ENCODE measurements at places on chromosomes 16 and 17.

DNA sequence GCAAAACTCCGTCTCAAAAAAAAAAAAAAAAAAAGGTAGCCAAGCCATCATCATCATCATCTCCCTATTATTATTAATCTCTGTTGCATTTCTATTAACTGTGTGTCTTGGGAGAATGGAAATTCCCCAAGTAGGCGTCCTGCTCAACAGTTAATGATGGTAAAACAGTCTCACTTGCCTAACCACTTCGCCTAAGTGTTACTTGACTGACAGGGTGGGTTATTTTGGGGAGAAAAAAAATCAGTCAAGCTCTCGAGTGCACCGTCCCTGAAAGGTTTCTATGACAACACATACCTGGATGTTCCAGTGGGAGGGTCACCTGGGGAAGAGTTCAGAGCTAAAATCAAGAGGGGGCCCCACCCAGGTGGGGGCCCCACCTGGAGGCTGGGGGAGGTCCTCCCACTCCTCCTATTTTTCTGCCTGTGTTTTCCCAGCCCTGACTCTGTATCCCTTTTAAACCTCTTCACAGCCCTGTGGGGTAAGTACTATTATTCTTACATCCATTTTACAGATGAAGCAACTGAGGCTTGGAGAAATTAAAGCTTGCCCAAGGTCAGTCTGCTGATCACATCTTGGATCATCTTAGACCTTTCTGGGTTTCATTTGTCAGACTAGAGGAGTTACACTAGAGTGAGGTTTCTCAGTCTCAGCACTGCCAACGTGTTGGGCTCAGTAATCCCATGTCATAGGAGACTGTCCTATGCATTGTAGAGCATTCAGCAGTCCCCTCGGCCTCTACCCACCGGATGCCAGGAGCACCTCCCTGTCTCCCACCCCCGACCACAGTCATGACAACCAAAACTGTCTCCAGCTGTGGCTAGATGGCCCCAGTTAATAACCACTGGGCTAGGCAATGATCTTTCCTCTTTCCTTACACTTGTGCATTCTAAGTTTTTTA lies 11.0 kb upstream of the ABAT start:
- no peak for DNase-seq

DNA sequence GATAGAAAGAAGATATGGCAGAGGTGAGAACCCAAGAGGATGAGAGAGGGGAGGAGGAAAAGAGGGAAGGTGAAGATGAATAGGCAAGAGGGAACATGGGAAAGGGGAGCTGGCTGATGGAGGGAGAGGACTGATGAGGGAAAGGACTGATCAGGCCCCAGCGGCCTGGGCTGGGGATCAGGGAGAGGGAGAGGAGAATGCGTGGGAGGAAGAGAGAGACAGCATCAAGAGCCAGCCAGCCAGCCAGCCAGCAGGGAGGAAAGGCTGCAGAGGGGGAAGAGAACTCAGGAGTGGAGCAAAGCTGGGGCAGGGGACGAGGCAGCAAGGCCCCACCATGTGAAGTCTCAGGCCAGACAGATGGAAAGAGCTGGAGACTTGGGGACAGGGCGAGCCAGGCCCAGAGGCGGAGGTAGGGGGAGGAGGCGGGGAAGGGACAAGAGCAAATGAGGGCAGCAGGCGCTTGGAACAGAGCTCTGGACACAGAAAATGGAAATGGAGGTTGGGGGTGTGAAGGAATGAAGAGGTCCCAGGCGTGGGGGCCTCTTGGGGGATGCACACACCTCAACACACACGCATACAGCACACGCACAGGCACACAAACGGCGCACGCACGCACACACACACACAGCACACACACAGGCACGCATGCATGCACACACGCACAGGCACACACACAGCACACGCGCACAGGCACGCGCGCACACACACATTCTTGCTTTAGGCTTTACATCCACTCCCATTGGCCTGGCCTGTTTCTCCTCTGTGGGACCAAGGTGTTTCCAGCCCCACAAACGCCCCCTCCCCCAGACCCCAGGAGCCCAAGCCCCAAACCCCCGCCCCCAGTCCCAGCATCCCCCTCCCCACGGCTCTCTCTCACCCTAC lies 12.3 kb downstream of the DLG4 start:
- DNase-seq: no peak

DNA sequence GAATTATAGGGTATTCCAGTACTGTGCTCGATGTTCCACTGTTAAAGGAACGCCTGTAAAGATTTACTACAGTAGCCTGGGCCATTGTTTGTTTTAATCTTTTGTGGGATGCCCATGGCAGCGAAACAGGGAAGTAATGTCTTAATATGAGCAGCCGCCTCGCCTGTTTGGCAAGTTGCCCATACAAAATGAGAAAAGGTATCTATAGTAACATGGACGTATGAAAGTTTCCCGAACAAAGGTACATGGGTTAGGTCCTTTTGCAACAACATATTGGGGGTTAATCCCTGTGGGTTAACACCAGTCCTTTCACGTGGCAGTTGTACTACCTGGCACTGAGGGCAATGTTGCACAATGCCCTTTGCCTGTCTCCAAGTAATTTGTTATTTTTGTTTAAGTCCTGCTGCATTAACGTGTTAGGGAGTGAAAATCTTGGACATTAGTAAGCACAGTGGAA lies 21.1 kb upstream of the TMC5 start:
- no peak for DNase-seq

- DNase-seq: no peak
These were observed 645.9 kb downstream of the WWOX start for GRCh38 chr16:78745108-78746019.

GRCh38 chr16:87956365-87957231 lies 5.4 kb downstream of the BANP start:
- peak; percentile 83 for DNase-seq

- no peak for DNase-seq
These were observed 83.3 kb downstream of the PMP22 start for GRCh38 chr17:15181816-15182215.

- DNase-seq: peak; percentile 35
These were observed 14.6 kb downstream of the ALOX12B start for GRCh38 chr17:8072729-8073461.
